Stimulated activated CD8-positive, alpha-beta memory T cell treated with anti-CD3 and anti-CD28 coated beads, Interleukin-4, amount 100 ng/mL, for 24 hours (primary cell): ENCODE measurements at places on chromosomes 1 and 21.

DNA sequence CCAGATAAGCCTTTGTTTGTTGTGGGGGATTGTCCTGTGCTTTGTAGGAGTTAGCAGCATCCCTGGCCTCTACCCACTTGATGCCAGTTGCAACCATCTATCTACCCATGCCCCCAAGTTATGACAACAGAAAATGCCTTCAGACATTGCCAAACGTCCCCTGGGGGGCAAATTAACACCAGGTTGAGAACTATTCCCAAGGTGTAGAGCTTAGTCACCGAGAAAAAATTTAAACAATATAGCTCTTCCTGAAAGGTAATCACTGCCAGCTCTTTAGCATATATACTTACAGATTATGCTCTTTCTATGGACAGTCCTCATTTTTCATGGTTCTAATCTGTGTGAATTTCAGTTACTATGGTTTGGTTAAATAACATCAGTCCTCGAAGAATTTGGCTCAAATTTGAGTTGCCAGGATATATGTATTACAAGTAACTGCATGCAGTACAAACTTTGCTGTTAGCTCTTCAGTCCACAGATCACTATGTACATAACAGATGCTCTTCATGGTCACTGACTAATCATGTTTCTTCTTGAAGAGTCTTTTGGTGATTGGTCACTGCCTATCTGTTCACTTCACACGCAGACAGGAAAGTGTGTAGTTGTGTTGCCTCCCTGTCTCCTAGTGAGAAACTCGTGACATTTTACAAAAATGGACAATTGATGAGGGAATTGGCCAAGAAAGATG, 25.2 kb downstream of the MAPKAPK2 start:
- DNase-seq, result no peak

DNA sequence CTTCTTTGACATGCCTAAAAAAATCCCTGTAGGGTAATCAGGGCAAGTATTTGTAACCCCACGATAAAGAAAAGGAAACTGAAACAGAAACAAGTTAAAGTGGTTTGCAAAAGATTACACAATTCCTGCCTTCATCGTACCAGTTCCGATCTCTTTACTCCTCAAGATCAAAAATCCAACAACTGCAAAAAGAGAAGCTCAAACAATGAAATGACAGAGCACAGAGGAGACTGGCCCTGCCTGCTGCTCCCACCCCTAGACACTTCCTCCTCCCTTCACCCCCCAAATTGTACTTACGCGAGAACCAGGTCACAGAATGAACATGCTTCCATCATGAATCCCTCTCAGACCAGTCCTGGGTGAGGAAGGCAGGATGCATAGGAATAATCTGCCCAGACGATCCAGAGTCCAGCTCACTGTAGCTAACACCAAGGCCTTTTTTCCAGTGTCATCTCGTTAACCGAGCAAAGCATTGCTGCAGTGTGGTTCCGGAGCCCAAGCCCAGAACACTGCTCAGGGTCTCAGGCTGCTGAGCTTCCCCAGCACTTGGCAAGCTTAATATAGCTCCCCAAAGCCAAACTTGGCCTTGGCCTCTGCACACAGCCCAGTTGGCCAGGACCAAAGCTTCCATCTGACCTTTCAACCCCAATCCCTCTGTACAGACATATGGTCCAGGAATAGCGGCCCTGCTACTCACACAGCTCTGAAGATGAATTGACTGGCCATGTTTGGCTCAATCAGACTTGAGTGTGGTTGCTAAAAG, 20.3 kb downstream of the RXRG start:
- no peak for DNase-seq

- DNase-seq, result no peak
Measured at GRCh38 chr21:25904044-25904695, 169.4 kb downstream of the GABPA start.

DNA sequence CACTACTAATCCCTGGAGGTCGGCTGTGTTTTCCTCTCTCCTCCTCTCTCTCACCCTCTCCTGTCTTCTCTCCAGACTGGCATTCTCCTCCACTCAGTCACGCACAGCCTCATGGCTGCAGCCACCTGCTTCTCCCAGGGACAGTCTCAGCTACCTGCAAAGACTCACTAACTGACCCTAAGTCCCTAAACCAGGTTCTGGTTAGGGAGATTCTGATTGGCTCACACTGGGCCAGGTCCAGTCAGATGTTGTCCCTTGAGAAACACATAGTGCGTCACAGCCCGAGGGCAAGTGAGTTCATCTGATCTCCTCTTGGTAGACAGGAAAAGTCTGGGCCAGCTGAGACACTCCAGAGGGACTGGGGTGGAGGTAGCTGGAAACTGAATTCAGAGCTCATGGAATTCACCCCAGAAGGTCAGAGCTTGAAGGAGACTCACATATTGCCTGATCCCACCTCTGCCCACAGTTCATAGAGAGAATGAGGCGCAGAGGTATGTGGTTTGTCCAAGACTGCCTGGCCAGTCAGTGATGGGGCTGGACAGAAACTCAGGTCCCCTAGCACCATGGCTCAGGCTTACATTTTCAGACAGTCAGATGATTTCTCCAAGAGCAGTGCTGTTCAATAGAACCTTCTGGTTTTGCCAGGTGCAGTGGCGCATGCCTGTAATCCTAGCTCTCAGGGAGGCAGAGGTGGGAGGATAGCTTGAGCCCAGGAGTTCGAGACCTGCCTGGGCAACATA, 40.4 kb upstream of the RPL11 start:
- DNase-seq, result no peak

- DNase-seq, result no peak
Measured at GRCh38 chr1:19981507-19982312, 2.3 kb upstream of the PLA2G2A start.
